ENCODE measurements at places on chromosomes 7 and 10. TPM values are rescaled to one million over a fixed set of nuclear protein-coding genes. Genes with fewer than 3 reads are reported as not detected.

NEBL gene
- 55.2 TPM for total RNA-seq

OLAH gene
- total RNA-seq: 4.9 TPM

DNA sequence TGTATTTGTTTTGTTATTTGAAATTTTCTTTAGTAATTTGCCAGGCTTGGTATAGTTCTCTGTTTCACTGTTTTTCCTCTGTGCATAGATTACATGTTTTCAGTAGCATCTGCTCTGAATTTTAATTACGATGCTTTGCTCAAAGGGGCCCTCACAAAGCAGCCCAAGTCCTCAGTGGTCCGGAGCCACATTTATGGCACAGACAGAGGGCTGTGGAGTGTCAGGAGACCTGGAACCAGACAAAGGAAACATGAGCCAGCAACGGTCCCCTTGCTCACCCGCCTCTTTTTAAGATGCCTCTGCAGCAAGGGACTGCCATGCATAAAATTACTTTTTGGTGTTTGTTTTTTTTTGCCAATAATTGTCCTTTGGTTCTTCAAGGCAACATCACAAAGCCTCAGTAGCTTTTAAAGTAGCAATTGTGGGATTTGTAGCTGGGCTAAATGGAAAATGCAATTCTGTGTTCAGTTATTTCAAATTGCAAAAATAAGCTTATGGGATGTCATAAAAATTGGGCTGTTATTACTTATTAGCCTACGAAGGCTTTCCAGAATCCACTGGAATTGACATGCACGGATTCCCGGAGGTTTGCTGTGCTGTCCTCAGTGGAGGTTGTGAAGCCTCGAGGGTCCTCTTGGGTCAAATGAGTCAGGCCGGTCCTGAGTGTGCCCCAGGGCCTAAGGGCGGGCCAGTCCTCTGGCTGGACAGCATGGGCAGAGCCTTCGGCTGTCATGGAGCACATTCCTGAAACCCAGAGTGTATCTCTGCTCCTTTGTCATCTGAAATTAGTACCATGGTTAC, 422.8 kb downstream of the GLRX3 start:
- no peaks in the 10 kb centered on the region for H3K36me3 ChIP-seq
- H3K4me1 ChIP-seq: no peaks in the 10 kb centered on the region

DNA sequence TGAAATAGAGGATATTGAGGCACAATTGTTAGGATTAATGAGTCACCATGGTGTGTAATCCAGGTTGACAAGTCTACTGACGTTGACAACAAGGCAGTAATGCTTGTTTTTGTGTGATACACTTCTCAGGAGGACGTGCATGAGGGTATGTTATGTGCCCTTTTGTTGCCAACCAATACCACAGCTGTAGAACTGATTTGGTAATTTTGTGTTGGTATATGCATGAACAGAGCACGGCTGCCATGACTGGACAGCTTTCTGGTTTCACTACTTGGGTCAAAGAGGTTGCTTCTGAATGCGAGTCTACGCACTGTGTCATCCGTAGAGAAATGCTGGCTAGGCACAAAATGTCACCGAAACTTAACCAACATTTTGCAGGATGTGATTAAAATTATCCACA, 32.9 kb downstream of the PHTF2 start:
- no peak overlapping the region for H3K4me3 ChIP-seq
- DNase-seq: no peak
- no peaks in the 10 kb centered on the region for H3K36me3 ChIP-seq
- H3K27ac ChIP-seq: no peak overlapping the region
- H3K27me3 ChIP-seq: no peaks in the 10 kb centered on the region
- peaks cover 16% of the 10 kb centered on the region for H3K4me1 ChIP-seq

Data from vagina (tissue), 2 donors.